ENCODE measurements at places on chromosomes 3 and 15.

DNA sequence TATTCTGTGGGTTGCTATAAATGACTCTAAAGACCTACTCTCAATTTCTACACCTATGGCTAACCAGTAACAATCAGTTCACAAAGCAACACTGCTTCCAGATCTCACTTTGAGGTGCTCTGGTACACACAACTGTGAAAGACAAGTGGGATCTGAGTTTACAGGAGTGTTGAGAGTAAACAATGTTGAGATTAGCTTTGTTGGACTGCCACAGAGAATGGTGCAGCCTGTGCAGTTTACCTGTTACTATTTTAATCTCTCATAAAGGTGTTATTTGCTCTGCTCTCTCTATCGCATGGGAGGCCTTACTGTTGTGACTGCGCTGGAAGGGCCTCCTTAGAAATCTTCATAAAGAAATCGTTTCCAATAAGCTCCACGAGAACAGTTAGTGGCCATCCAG, 112.0 kb downstream of the SOX2 start:
- no peak for DNase-seq

- no peak for DNase-seq
Measured at GRCh38 chr3:161212906-161213305, 8.2 kb upstream of the NMD3 start.

DNA sequence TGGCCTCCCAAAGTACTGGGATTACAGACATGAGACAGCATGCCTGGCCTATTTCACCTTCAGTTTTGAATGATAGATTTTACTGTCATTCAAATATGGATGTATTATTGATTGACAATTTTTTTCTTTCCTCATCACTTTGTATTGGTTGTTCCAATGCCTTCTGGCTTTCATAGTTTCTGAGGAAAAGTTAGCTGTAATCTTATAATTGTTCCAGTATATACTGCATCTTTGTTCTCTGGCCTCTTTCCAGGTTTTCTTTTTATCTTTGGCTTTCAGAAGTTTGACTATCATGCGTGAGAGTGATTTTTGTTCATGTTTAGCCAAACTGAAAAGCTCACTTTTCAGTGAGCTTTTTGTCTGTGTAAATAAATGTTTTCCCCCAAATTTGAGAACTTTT, 157.1 kb downstream of the RSRC1 start:
- no peak for DNase-seq

DNA sequence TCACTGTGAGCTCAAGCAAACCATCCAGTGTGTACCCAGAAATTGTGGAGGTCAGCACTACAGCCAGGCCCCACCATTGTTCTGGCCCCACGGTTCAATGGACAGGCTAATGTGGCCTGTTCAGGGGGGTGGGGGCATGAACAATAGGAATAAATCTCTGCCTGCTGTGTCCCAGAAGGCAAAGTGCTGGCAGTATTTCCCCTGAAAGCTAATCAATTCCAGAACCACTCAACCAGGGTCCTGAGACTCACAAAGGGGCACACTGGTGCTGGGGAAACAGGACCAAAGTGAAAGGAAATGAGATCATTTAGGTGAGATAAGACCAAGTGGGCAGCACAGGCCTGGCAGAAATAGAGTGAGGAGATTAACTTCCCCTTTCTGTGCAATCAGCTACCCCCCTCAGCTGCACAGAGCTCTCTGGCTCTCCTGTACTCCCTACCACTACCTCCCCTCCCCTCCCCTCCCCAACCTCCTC, 11.5 kb downstream of the CRYGS start:
- DNase-seq: no peak

GRCh38 chr15:33089165-33089877, 105.2 kb downstream of the FMN1 start:
- no peak for DNase-seq

GRCh38 chr3:176994891-176995781, 202.1 kb downstream of the TBL1XR1 start:
- no peak for DNase-seq

- DNase-seq: no peak
Measured at GRCh38 chr15:56734013-56734635, 815 bp upstream of the ZNF280D start.

DNA sequence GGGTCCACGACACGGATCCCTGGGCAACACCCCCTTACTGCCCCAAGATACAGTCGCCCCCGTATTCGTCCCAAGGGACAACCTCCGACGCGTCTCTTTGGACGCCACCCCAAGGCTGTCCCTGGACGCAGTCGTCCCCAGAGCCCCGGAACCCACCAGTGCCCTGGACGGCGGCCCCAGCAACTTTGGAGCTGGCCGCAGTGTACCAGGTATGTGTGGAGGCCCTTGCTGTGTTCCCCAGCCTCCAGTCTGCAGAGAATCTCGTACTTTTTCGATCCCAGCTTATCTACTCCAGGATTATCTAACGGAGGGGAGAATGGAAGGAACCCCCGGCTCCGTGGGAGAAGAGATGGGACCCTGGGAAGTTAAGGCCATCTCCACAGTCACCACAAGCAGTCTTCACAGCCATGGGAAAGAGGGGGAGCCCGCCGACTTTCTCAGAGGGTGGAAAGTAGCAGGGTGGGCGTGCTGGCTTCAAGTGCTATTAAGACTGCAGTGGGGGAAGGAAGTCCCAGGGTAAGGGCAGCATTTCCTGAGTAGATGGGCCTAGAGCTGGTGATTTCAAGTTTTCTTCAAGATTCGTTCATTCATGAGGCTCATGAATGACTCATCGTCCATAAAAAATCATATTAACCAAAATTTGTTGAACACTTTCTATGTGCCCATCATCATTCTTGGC, 1.1 kb downstream of the MESP2 start:
- no peak for DNase-seq

DNA sequence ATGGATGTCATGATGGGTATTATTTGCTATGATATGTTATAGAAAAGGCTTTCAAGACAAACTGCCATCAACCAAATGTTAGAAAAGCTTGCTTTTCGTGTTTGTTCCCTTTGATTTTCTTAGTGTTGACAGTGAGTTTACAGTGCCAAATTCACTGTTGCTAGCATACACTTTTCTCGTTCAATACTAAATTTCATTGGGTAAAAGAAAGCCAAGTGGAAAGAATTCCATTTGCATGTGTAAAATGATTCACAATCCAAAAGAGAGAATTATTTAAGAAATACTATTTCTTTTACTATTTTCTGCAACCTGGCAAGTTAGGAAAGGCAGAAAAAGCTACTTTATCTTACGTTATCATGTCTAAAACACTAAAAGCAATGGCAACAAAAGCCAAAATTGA, 301.4 kb downstream of the OTOL1 start:
- DNase-seq: no peak

- DNase-seq: no peak
Measured at GRCh38 chr3:100941451-100941850, 51.8 kb downstream of the ABI3BP start.

GRCh38 chr3:109089265-109089664, 28.7 kb downstream of the MORC1 start:
- no peak for DNase-seq

- DNase-seq: no peak
Measured at GRCh38 chr15:89858661-89859458, 34.9 kb downstream of the AP3S2 start.

GRCh38 chr3:105608623-105609022, 241.9 kb downstream of the ALCAM start:
- no peak for DNase-seq

DNA sequence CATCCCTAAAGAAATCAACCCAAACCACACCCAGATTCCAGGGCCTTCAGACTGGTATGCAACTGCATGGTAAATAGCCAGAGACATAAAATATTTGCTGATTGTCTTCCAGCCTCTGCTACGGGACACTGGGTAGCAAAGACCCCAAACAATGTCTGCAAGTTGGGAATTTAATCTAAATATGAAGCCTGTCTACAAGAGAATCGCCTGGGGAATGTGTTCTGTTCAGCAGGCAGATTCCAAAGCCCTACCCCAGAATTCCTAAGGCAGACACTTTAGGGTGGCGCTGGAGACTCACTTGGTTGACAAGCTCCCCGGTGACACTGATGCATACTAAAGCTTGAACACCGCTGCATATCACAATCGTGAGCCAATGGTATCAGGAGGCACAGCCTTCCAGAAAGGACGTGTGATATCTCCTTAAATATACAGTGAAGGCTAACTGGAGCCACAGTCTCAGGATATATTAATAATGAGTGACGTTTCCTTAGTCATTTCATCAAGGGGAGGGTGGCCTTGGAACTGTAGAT, 684.1 kb downstream of the NTRK3 start:
- no peak for DNase-seq

GRCh38 chr3:116260491-116260890, 184.8 kb downstream of the LSAMP start:
- DNase-seq: no peak

GRCh38 chr15:75861750-75862402, 18.6 kb downstream of the UBE2Q2 start:
- no peak for DNase-seq

DNA sequence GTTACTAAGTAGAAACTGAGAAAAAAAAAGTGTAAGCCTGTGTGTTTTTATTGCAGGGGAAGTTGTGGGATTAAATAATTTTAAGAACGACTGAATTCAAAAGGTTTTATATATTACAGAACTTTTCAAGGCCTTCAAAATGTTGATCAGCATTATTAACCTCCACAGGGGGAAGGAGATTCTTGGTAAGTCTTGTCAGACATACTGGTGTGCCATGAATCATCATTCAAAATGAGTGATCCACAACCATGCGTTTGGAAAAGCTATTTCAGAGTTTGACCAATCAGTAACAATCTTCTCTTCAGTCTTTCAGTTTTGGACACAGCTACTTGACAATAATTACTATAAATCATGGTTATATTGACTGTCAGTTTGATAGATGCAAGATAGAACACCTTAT, 70.2 kb downstream of the ADAMTS9 start:
- DNase-seq: no peak

GRCh38 chr15:94079459-94079858, 151.9 kb upstream of the MCTP2 start:
- DNase-seq: no peak

DNA sequence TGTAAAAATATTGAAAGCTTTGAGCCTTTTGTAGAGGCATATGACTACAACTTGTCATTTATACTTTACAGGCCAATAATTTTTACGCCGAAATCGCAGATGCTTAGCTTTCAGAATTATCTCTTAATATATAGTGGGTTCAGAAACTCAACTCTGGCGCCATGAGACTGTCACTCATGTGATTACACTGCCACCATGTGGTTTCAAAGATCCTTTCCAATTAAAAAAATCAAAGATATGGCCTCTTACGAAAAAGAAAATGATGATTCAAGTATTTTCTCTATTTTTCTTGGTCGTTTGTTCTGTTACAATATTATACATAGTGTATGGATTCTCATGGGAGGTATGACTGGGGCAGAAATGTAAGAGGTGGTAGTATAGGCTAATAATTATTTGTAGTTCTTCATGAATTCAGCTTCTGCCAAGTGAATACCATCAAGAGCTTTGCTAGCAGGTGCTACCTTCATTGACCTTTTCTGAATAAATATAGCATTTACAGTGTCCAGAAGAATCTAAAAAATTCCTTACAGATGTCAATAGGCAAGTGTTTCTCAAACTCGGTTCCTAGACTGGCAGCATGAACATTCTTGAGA, 751.7 kb upstream of the GOLIM4 start:
- no peak for DNase-seq

- no peak for DNase-seq
Measured at GRCh38 chr3:94349310-94349878, 286.5 kb downstream of the NSUN3 start.

DNA sequence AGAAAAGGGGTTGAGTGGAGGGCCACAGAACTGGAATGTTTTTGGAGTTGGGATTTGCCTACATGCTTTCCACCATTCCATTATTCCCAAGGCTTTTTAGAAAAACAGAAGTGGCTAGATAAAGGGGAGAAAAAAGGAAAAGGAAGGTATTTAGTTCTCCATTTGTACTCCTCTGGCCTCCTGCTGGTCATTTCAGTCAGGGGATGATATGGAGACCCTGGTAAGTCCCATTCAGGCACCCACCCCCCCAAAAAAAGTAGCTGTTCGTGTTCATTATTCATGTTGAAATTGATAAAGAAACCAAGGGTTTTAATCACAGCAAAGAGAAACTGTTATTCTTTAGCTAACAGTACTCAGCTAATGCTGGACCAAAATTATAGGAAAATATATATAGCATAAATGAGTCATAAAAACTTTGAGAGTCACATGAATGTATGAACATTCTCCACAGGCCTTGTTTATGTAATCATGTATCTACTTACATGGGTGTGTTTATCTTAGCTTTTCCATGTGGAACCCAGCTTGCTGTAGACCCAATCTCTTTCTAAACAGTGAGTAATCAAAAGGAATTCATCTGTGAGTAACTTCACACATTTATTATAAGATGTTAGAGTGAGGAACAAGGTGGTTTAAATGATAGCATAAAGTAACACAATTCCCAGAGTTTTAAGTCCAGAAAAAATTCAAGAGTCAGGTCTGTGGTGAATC, 167.2 kb downstream of the KCNMB2 start:
- no peak for DNase-seq

- no peak for DNase-seq
Measured at GRCh38 chr3:187382609-187383151, 14.5 kb downstream of the RTP4 start.

- DNase-seq: no peak
Measured at GRCh38 chr3:190105876-190106275, 14.8 kb downstream of the P3H2 start.

- no peak for DNase-seq
Measured at GRCh38 chr3:98565237-98565643, 28.2 kb downstream of the CPOX start.

Data from right forelimb (tissue), 1 donor.